ENCODE measurements at places on chromosomes 16 and 17.
A peak's percentile ranks its signal among the peaks of the same experiment; 100 is the strongest.

GRCh38 chr17:8371786-8372185, 4.7 kb downstream of the KRABD2 start:
- DNase-seq: no peak

DNA sequence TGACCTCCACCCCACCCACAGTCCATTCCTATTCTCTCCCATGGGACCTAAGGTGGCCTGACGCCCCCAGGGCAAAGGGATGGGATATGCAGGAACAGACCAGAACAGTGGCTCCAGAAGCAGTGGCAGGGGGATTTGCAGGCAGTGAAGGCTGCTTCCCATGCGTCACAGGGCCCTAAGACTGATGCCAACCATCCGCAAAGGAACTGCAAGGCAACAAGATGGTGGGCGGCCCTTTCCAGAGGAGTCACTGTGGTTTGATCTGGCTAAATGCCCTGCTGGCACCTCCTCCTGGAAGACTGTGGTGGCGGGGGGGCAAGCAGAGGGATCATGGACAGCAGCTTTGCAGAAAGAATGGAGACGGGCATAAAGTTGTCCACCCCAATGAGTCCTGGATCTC, 4.4 kb upstream of the SLC39A11 start:
- no peak for DNase-seq

GRCh38 chr16:11581678-11582077, 5.0 kb downstream of the LITAF start:
- no peak for DNase-seq

GRCh38 chr16:54402873-54403272, 116.3 kb upstream of the IRX3 start:
- DNase-seq: no peak

- no peak for DNase-seq
Measured at GRCh38 chr17:57809879-57810278, 40.0 kb downstream of the MRPS23 start.

GRCh38 chr17:34739386-34739785, 160.0 kb downstream of the TMEM132E start:
- DNase-seq: no peak

GRCh38 chr16:57572978-57573728, 30.7 kb downstream of the ADGRG5 start:
- no peak for DNase-seq

GRCh38 chr16:89550421-89551007, 10.0 kb upstream of the RPL13 start:
- no peak for DNase-seq

- DNase-seq: no peak
Measured at GRCh38 chr17:77696151-77696720, 262.3 kb upstream of the TNRC6C start.

DNA sequence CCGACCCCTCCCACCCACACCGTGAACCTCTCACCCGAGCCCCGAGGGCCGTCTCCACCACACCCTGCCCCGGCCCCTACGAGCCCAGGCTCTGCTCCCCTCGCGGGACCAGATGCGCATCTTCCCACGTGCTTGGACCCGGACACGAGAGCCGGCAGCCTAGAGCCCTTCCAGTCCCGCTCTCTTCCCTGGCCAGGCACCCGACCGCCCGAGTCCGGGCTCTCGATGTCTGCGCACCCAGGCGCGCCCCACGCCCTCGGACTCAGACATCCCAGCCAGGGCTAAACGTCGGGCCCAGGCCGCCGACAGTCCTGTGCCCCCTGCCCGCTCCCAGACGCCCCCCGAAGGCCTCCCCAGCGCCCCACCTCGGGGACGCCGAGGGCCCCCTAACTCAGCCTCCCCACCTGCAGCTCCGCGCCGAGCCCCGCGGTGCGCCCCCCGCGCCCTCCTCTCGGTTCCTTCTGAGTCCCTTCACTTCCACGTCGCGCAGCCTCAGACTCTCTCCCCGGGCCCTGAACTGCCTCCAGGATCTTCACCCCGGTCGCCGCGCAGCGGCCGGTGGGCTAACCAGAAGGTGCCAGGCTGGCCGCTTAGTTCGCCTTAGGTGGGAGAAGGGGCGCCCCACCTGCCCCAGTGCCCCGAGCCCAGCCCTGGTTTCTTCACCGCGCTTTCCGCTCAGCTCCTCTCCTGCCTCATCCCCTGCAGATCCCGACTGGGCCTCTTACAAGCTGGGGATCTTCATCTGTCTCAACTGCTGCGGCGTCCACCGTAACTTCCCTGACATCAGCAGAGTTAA, 688 bp downstream of the ADAP2 start:
- no peak for DNase-seq

DNA sequence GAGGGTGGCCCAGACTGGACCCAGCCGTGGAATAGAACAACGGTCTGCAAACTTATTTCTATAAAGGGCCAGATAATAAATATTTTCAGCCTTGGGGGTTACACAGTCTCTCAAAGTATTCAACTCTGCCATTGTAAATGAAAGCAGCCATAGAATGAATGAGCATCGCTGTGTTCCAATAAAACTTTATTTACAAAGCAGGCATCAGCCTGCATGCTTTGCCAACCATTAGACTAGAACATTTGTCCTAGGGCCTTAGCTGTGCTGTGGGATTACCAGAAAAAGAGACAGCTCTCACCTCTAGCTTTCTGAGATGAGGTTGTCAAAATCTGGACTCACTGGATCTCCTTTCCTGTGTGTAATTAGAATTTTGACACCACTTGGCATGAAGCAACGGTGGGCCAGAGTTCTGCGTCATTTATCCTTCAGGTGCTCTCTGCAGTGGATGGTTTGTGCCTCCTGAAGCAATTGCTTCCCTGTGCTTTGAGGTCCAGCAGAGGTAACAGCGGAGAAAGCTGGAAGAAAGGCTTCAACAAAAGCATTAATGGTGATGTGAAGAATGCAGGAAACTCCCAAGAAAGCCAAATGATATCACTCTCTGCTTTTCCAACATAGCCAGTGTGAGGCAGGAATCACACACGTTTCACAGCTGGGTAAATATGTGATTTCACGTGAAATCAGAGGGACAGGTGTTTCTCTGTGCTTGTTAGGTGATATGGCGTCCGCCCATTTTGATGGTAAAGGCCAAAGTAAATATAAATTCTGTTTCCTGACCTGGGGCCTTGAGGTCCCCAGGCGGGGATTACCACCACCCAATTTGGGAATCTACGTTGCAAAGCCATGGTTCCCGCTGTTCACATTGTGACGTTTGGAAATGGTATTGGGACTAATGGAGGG, 148.4 kb downstream of the PITPNC1 start:
- no peak for DNase-seq

GRCh38 chr16:17366299-17366961, 104.3 kb downstream of the XYLT1 start:
- no peak for DNase-seq

- DNase-seq: no peak
Measured at GRCh38 chr17:36153895-36154610, 22.4 kb downstream of the TBC1D3B start.

GRCh38 chr16:22967521-22968095, 153.6 kb downstream of the HS3ST2 start:
- no peak for DNase-seq

- peak; percentile 55 for DNase-seq
Measured at GRCh38 chr16:24036614-24037013, 200.8 kb downstream of the PRKCB start.

DNA sequence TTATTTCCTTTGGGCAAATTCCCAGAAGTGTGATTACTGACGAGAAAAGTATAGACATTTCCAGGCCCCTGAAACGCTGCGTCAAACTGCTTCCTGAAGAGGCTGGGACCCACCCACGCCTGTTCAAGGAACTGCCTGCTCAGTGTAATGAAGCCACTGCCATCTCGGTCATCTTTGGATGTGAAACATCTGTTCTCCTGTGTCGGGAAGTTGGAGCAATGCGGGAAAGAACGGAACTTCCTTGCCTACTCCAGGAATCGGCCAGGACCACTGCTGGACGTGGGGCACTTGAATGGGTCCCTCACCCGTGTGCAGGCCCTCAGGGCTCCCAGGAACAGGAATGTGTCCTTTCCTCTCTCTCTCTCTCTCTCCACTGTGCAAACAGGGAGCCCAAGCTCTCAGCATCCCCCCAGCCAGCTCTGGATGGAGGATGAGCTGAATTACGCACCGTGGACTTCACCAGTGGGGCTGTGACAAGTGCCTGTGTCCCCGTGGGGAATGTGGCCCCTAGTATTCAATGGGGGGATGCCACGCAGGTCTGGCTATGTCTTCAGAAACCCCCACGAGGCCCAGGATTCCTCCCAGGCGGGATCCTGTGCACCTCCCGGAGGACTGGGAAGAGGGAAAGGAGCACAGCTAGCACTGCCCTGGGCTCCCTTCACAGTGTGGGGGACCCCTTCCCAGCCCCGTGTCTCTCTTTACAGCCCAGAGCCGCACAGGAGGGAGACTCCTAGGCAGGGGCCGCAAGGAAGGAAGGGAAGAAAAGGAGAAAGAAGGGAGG, 18.3 kb upstream of the LITAF start:
- no peak for DNase-seq

DNA sequence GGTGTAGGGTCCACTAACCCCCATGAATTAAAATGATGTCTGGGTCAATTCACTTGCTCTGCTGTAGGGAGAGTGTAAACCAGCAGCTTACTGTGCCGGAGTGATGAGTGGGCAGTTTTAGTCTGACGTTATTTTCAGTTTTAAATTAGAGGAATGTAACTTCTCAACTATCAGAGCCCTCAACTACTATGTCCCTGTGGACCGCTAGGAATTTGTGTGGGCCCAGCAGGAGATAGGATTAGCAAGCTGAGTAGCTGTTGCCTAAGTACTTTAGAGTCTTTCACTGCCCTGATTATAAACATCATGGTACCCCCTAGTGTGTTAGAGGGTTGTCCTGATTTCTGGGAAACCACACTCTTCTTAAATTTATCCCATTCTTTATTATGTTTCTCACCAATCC, 11.4 kb downstream of the MARVELD3 start:
- no peak for DNase-seq

DNA sequence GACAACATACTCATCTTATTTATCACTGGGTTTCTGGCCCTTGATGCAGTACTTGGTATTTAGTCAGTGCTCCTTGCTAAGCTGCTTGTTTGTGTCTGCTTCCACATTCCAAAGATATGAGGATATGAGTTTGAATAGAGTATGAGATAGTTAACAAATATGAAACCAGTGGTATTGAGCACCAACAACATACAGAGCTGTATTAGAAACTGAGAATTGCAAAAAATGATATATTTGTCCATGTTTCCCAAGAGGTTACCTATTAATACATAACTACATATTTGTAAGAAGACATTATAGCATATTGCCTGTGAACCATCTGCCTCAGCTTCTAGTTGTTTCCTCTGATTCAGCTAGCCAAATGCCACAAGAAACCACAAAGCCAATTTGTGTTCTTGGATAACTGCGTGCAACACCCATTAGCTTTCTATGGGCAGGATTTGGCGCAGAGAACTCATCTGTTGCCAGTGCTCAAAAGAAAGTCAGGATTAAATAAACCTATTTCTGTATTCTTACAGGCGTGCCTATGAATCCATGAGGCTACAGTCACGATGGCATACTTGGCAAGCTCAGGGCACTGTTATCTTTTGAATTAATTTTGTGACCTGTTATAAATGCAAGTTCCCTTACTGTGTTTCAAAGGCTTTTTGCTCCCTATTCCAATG, 194.4 kb downstream of the MAP2K6 start:
- DNase-seq: no peak

DNA sequence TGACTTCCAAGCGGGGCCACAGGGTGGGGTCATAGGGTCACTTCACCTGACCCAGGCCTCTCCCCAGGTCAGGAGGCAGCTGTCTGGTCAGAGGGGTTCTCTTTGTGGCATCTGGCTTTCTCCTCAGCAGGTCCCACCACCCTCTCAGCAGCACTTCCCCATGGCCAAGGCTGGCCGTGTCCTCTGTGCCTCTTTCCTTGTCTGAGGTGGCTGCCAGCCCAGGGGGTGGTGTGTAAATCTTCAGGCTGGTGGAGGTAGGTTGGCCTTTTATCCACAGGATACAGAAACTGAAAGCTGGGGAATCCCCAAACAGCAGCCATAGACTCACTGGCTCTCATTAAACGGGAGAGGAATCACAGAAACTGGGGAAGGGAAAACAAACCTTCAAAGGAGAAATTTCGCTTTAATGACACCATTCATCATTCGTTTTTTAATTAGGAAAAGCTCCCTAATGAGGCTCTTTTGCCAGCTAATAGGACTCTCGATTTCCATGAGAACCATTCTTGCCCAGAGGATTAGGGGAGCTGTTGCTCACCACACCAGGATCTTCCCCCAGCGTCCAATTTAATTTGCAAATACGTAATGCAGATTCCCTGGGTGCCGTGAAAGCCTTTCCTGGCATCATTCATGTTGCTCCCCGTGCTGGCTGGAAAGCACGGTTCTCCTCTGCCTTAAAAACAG, 18.0 kb downstream of the C17orf75 start:
- no peak for DNase-seq

DNA sequence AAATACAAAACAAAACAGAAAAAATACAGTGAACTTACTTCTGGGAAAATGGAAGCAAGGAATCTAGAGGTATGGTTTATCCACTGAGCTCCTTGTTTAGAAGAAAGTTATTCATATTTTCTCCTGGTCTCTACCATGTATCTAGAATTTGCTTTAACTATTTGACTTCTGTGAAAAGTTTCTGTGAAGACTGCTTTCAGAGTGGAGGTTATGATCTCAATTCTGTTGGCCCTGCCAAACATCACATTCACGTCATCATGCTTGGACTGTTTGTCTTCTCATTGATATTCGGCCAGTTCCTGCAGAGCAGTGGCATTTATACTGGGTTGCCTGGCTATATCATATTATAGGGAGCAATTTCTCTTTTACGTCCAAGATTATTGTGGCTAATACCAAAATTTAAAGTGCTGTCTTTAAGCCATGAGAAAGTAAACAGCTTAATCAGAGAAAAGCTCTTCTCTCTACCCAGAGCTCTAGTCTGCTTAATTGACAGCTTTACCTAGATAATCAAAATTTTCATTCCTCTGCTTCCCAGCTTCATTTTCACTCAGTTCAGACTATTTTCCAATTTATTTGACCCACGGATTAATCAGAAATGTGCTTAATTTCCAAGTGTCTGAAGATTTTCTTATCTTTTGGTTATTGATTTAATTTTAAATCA, at the start of gene ABCA8:
ABCA8 (minus strand) TSS at position 212 of the 661 bp plus-strand sequence. CDS start 13,358 bp downstream, outside the sequence.
- DNase-seq: no peak

All from HuH-7.5 (cell line).